Uterine smooth muscle cell (primary cell): ENCODE measurements at places on chromosomes 3 and 15. TPM values are rescaled to one million over a fixed set of nuclear protein-coding genes. Genes with fewer than 3 reads are reported as not detected.

Gene GHSR
- 0.12 TPM in 1 of 2 replicates, not detected in the other for total RNA-seq

Gene CLDN1
- 0.25 and 0.55 TPM in 2 replicates for total RNA-seq

Gene SLC38A3
- not detected in 2 replicates for total RNA-seq

Gene LHFPL4
- total RNA-seq: not detected in 2 replicates

Gene SLC9A9
- 8.0 and 8.9 TPM in 2 replicates for total RNA-seq

Gene EFHB
- total RNA-seq: under 0.01 and 0.11 TPM in 2 replicates

Gene FBXO40
- total RNA-seq: under 0.01 TPM in 1 of 2 replicates, not detected in the other
